Stimulated activated CD8-positive, alpha-beta memory T cell treated with anti-CD3 and anti-CD28 coated beads, Interleukin-15, amount 100 ng/mL, for 4 hours (primary cell): ENCODE measurements at places on chromosomes 11 and 22.

GRCh38 chr11:10451426-10452116 is 3.5 kb upstream of the AMPD3 start:
- no peak for DNase-seq

GRCh38 chr22:46079093-46079860 is 71.0 kb upstream of the PPARA start:
- DNase-seq = no peak

GRCh38 chr11:63536669-63537292 is at the start of gene PLAAT4:
TSS of gene PLAAT4 (plus strand) at chr11:63536808. CDS start at chr11:63536869, 61 bp downstream.
- DNase-seq = no peak

DNA sequence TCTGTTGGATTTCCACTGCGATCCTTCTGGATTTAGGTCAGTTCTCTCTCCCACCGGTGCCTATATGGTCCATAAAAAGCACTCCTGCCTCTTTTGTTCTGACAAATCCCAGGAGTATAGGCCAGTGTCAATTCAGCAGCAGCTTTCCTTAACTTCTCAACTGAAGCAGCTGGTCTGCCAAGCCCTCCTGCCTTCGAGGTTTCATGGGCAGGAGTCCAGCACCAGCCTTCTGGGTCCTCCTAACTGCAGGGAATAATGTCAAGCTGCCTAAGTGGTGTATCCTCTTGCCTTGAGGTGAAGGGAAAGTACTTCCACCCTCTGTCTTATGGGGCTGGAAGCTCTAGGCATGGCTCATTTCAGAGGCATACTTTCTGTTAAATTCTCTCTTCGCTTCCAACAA is 149.4 kb upstream of the NCAM1 start:
- DNase-seq = no peak

DNA sequence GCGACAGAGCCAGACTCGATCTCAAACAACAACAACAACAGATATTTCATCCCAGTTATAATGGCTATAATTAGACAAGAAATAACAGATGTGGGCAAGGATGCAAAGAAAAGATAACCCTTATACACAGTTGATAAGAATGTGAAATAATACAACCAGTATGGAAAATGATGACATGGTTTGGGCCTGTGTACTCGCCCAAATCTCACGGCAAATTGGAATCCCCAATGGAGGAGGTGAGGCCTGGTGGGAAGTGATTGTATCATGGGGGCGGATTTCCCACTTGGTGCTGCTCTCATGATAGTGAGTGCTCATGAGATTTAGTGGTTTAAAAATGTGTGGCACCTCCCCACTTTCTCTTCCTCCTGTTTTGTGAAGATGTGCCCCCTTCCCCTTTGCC is 104.1 kb downstream of the C11orf87 start:
- no peak for DNase-seq

DNA sequence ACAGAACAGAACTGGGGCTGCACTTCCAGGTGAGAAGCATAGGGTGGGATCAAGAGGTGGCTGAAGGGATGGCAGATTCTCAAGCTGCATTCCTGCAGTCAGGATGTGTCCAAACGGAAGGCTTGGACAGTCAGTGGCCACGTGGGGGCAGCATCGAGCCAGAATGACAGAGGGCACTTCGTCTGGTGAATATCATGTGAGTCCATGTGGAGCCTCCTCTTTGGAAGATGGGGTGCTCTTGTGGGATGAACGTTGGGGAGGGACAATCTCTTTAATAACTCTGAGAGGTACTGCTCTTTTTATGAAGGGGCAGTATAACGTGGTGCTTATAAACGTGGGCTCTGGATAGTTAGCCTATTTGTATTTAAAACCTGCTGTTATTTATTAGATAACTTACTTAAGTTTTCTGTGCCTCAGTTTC is 154.9 kb upstream of the NAV2 start:
- peak; percentile 27 for DNase-seq

DNA sequence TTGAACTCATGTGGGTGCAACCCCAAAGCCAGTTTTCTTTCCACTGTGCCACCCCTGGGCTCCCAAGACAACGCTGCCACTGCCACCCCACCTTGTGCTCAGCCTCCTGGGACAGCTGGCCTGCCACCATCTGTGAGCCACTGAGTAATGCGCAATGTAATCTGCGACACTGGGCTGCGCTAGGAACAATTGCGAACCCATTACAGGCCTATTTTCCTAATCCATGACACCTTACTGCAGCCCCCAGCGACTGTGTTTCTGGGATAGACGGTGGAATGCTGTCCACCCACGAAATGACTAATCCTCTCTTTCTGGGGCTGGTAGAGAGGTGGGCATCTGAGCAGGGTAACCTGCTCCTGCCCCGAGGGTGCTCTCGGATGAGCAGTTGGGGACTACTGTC is 22.2 kb downstream of the FLRT1 start:
- no peak for DNase-seq

GRCh38 chr11:118265954-118266353 is 1.9 kb upstream of the MPZL2 start:
- no peak for DNase-seq

DNA sequence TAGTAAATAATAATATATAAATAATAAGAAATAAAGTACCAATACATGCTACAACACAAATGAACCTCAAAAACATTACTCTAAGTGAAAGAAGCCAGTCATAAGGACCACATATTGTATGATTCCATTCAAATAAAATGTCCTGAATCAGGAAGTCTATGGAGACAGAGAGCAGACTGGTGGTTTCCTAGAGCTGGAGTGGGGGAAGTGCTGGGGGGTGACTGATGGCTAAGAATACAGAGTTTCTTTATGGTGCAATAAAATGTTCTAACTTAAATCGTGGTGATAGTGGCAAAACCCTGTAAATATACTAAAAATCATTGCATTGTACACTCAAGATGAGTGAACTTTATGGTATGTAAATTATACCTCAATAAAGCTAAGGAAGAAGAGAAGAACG is 376.5 kb downstream of the BUD13 start:
- DNase-seq = no peak

DNA sequence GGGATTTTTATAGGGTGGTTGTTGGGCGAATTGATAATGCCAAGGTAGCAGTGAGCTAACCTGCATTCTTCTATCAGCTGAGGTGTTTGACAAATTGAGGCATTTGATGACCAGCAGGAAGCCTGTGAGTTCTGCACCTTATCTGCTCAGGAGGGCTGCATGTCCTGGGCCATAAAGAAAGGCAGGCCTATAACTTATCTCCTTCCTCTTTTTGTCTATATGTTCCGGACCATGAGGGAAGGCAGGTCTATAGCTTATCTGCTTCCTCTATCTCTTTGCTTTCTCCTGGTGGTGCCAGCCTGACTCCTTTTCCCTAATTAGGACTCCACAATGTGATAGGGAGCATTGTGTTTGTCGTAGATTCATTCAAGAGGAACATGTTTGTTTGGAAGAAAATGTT is 8.6 kb upstream of the JAM3 start:
- no peak for DNase-seq

- DNase-seq = no peak
Measured at GRCh38 chr11:1205121-1205986, 17.5 kb upstream of the MUC5B start.

GRCh38 chr11:61713906-61714305 is 33.7 kb downstream of the DAGLA start:
- DNase-seq = no peak

DNA sequence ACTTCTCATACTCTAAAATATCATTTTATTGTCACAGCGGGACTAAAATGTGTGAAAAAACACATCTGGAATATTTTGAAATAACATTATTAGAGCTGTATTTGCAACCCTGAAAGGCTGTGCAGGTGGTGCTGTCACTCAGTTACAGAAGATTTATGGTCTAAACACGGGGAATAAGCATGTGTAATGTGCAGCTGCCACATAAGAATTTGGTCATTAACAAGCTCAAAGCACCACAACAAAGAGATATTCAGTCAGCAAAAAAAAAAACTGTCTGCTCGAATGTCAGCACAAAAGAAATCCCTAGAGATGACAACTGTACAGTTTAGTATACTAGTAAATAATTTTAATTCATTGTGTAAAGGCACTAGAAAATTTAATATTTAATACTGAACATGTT is 31.3 kb downstream of the TMEM123 start:
- DNase-seq = no peak

DNA sequence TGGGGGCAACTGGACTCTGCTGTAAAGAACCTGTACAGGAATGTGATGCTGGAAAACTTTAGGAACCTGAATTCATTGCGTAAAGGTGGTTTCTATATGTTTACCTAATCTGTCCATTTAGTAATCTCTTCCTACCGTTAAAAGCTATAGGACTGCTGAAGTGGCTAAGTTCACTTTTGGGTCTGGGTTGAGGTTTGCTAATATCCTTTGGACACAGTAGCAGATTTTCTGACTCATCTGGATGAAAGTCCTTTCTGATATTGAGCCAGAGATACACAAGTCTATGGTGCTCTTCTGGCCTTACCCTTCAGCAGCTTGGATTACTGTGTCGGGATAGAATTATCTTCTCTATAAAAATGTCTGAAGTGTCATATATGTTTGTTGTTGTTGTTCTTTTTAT is 16.9 kb downstream of the ZNF215 start:
- DNase-seq = no peak

DNA sequence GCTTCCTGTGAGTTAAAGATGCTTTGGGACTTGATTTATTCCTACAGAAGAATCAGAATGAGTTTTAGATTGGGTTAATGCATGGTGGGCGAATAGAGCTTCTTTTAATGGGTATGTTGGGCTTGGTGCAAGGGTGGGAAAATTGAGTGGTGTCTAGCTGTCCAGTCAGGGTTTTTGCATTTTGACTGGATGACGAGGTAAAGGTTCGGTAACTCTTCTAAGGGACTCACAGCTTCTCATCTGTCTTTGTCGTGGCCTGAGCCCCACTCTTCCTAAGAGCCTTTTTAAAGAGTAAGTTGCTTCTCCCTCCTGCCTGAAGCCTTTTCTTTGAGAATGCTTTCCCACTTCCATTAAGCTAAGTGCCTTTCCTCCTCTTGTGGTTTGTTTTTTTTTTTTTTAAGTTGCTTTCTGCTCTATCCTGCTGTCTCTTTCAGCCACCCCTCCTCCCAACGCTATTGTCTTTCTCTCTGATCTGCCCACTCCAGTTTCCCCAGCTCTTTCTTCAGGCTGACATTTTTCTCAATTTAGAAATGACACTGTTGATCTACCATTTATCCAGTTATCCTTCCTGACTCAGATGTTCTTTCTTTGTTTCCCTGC is 1.1 kb downstream of the DPF2 start:
- no peak for DNase-seq

- DNase-seq = no peak
Measured at GRCh38 chr11:76455931-76456330, 11.1 kb downstream of the EMSY start.

DNA sequence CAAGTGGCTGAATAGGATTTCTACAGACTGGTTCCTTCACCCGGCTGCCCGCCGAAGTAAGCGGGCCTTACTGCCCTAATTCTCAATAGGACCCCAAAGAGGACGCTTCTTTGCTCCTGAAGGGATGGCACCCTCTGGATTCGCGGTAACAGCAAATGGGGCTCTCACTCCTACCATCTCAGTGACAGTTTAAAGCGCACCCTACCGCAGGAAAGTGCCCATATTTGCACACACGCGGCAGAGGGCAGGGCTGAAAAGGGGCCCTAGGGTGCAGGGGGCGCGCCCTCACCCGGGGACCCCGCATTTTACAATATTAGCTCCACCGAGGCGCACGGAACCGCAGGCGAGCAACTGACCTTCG is 985 bp upstream of the UPB1 start:
- DNase-seq = no peak

GRCh38 chr11:126862664-126863243 is 137.8 kb downstream of the KIRREL3 start:
- DNase-seq = no peak

DNA sequence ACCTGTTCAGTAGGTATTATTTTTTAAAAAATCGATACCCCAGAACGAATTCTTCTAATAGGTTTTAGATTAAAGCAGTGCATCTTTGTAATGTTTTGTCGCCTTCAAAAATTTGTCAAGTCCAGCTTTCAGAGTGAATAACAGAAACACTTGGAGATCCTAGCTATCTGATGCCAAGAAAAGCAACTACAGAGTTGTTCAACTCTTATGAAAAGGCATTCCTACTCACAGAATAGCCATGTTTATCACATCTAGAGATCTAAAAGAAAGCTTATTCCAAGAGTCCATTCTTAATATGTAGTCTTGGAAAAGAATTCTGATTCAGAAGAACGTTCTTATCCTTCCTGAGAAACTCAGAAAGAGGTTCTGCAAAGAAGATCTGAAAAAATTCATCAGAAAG is 268.5 kb downstream of the TTC28 start:
- DNase-seq = no peak

GRCh38 chr11:43507171-43507570 is 148.5 kb downstream of the TTC17 start:
- no peak for DNase-seq

GRCh38 chr11:45834298-45834756 is 12.9 kb upstream of the CRY2 start:
- no peak for DNase-seq

DNA sequence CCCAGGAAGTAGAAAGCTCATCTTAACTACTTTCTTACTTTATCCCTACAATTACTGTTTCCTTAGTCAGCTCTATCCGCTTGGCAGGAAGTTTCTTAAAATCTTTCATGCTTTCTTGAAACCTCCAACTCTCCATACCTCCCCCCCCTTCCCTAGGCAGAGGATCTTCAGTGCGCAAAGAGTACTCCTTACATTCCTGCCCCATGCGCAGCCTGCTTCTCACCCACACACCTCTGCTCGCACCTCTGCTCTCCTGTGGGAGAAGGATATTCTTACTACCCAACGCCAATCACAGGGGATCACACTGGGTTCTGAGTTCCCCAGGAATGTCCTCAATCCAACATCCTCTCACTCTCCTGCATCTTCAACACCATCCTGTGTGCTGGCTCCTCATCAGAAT is 12.3 kb downstream of the TCF20 start:
- DNase-seq = no peak

GRCh38 chr11:35785287-35786167 is 123.0 kb downstream of the TRIM44 start:
- DNase-seq = no peak

DNA sequence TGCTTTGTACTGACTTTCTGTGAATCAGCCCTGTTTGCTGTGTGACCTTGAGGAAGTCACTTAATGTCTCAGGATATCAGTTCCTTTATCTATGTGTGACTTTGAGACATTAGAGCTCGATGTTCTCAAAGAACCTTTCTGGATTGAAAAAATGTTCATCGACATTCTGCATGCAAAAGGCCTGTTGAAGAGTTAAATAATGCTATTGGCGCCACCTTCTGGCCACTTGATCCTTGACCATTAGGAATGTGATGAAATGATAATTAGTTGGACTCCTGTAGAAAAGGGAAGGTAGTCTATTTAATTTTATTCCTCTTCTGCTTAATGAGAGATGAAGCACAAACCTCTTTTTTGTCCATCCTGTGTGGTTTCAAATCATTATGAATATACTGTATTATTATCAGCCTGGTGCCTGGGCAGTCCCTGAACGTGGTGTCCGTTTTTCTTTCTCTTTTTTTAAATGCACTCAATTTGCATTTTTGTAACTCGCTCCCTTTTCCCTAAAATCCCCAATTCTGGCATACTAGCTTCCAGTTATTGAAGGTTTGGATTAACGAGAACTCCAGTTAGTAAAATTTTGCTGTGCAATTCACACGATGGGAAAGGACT is 20.7 kb downstream of the ELF5 start:
- DNase-seq = no peak
